ENCODE measurements at places on chromosomes 1 and 21. TPM values are rescaled to one million over a fixed set of nuclear protein-coding genes. Genes with fewer than 3 reads are reported as not detected.

DNA sequence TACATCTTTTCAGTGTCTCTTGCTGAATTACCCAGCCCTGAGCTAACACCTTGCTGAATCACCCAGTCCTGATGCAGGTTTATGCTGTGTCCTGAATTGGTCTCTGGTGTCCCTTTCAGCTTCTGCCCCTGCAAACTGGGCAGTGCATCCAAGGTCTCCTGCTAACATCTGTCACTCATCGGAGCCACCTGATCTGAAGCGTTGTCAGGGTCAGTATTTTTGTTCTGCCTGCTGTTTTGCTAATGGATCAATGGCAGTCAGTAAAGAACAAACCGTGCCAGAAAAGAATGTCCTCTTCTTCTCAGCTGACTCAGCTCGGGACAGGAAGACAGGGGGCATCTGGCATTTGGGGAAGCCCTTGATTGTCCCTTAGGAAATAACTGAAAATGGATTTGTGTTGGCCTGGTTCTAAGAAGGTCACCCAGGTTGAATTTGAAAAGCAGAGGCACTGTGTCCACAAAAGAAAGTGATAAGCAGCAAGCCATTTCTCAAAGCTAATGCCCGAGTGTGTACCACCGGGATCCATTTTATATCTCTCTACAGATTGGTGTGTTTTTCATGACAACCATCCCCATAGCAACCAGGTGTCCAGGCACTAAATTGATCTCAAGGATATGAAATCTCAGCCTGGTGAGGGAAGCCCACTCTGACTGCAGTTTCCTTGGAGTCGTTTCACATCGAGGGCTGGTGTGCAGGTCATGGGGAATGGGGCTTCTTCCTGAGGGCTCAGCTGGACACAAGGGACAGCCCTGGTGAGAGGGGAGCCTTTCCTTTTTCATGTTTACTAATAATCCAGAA is 109.7 kb upstream of the IRF2BP2 start:
- no peak for DNase-seq

- no peak for DNase-seq
These were observed 874.8 kb downstream of the KCNT2 start for GRCh38 chr1:195733408-195733807.

- DNase-seq, result no peak
These were observed 47.4 kb upstream of the ENAH start for GRCh38 chr1:225700164-225700821.

GRCh38 chr1:41610361-41610760 is 125.9 kb upstream of the EDN2 start:
- DNase-seq, result no peak

FCRL1 gene
- 4.2 TPM for total RNA-seq

GRCh38 chr1:78760858-78761257 is 111.2 kb downstream of the IFI44 start:
- DNase-seq, result no peak

All from lower lobe of right lung (tissue), 2 donors.